ENCODE measurements at places on chromosomes 2 and 18.

- DNase-seq = no peak
Observed at GRCh38 chr2:25371253-25372241, 29.8 kb upstream of the DNMT3A start.

GRCh38 chr2:6196449-6196848 lies 504.3 kb downstream of the SOX11 start:
- DNase-seq = no peak

- no peak for DNase-seq
Observed at GRCh38 chr2:201918616-201919307, 112.4 kb downstream of the CDK15 start.

DNA sequence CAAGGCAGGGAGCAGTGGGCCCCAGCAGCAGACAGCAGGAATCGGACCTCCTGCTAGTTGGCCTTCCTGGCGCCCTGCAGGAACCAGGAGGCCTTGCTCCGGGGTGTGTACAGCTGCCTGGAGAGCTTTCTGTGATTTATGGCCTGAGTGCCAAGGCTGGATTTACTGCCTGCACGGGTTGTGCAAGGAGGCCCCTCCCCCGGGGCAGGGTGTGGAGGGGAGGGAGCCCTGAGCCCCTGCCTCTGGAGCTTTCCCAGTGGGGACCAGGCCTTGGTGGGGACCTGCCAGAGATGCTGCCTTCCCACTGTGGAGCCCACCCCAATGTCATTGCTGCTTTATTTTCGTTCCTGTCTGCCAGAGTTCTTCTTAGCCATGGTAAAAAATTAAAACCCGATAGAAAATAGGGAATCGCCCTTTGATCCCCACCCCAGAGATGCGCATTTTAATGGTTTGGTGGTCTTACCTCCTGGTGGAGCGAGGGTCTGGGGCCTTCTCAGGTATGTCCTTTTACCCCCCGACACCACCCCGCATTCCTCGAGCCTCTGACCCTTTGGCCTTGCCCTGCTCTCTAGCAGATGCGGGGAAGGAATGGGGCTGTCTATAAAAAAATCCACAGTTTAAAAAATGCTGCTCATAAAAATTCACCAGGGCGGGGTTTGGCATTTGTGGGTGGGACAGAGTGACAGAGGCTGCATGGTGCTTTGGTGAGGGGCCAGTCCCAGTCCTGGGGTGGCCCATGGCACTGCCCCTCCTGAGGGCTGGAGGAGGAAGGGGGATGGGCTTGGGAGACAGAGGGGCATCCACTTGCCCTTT lies 6.9 kb upstream of the RALB start:
- DNase-seq = no peak

DNA sequence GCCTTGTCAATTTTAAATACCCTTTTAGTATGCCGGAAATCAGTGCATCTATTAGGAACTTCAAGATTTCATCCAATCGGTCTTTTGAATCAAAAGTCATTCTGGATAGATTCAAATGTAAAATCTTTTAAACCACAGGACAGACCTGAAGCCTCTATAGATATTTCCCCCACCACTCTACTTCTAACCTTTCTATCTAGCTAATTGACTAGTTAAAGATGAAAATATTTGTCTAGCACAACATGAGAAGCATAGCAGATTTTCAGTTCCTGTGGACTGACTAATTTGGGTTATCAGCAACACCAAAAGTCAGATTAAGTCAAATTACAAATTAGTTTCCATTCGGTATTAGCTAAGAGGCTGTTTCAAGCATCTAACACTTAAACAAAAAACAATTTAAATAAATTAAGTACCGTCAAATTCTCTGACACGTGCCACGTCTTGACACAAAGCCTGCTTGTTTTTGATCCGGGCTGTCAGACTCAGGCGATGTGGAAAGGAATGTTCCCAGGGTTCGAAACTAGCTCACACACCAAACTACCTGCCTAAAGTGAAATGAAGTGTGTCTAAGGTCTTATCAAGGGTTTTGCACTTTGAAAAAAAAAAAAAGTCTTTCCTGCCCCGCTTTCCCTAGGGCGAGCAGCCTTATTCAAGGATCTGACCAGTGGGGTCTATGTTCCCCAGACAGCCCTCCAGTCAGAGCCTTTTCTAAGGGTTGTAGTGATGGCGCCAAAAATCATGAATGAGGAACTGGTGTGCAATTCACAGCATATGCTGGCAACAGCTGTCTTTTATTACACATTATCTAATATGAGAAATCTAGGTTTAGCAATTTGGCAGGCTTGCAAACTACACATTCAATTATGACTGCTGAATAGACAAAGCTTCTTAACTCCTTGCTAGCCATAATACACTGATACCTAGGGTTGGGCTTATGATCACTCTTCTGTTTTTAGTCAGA lies 4.7 kb downstream of the CYTIP start:
- no peak for DNase-seq

DNA sequence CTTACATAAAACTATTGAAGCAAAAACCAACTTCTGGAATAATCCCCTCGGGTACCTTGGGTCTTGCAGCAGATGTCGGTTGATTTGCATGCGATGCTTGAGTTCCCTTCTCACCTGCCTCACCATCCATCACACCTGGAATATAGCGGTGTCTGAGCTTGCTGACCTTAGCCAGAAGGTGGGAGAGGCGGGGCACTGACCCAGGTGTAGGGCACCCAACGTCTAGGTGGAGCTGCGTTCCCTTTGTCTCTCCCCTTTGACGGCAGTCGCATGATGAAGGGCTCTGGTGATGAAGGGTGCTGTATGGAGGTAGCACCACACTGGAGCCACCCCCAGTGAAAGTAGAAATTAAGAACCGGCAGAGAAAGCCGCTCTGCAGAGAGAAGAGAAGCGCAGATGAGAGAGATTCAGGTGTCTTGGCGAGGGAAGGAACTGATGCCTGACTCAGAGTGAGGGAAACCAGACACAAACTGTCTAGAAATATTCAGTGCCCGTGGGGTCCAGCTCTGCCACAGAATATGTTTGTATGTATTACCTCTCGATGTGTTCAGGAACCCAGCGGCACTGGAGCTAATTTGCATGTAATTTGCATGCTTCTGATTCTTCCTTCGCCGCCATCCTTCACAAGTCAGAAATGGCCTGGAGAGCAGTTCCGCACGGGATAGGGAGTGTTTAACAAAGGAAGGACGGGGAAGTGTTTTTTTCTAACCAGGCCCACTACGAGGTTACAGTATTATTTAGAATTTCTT lies 19.4 kb upstream of the MBP start:
- DNase-seq = no peak

DNA sequence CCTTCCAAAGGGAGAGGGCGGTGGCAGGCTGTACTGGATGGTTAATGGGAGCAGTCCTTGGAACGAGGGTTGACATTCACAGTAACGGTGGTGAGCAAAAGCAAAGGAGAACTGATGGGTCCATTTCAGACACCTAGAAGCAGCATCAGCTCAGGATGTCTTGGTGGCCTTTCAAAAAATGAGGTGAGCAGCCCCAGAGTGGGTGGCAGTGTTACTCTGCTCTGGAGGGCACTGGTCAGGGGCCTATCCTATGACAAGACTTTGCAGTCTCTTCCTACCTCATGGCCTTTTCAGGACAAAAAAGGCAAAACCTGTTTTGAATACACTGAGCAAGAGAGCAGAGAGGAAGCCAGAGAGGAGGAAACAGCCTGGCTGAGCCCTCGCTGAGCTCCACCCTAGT lies 23.5 kb downstream of the CAPN14 start:
- DNase-seq = no peak

DNA sequence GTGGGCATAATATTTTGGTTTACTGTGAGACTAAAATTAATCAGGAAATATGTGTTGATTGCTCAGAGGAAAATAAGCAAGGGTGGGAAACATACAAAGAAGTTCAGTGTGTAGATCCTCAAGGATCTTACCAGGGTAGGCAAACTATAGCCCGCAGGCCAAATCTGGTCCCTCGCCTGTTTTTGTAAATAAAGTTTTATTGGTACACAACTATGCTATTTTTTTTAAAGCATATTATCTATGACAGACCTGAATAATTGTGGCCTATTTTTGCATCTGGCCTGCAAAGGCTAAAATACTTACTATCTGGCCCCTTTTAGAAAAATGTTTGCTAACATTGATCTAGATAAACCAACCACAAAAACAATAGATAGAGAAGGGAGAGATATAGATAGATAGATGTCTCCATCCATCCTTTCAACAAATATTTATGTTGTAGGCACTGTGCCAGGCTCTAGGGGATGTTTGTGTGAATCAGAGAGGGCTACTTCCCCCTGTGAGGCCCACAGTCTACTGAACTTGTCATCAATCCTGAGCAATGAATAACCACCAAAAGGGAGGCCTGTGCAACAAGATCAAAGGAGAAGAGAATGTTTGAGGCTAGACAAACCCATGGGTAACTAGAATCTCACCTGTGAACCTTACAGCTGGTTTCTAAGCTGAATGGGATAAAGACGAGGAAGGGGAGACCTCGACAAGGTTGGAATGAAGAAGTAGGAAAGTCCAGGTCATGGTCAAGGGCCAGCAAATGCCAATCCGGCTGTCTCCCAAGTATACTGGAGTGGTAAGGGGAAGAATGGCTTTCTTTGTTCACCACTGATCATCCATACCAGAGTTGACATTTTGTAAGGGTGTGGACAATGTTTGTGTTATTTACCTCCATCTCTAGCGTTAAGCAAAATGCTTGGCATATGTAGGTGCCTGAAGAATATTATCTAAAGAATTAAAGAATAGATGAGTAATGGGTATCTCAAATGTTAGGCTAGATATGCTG lies 23.6 kb downstream of the ALPK2 start:
- DNase-seq = no peak

DNA sequence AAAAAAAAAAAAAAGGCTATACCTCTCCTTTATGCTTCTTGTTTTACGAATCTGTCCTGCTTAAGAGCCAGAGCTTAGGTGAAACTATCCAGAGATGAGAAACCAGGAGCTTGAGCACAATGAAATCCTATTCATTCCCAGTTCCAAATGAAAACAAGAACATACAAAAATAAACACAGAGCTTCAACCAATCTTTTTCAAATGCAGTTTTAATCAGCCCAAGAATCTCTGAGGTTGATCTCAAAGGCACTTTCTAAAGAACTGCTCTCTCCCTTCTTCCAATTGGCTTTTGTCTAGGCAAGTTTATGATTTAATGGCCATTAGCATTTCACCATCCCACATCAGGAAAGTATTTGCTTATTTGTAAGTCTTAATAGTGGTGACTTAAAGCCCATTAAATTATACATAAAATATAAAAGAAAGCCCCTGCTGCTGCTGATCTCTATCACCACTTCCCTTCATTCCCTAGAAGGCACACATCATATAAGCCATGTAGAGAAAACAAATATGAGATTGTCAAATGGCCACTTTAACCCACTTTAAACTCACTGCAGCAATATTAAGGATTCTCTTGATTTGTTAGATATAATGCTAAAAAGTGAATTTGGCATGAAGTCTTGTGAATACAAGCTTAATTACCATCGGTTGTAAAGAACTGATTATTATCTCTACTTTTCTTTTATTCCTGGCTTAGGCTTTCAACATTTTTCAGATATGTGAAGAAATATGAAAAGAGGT lies 29.3 kb upstream of the SCN9A start:
- no peak for DNase-seq

DNA sequence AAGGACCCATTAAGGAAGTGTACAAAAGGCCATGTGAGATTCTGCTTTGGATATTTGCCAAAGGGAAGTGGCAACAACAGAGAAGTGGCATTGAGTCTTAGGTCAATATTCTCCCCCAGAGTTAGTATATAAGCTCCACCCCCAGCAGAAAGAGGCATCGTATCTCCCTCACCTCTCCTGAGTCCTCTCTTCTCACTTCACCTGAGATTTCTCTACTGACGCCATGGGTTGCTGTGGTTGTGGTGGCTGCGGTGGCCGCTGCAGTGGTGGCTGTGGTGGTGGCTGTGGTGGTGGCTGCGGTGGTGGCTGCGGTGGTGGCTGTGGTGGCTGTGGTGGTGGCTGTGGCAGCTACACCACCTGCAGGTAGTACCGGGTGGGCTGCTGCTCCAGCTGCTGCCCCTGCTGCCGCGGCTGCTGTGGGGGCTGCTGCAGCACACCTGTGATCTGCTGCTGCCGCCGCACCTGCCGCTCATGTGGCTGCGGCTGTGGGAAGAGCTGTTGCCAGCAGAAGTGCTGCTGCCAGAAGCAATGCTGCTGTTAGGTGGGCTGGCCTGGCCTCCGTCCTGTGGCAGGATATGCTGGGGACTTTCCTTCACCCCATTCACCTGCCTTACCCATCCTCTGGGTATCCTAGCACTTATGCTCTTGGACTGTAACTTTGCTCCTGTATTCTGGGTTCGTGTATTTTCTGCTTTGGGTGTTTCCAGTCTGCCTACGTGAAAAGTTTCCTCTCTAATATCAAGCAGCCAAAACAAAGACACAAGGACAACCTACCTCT lies 5.9 kb downstream of the SCYGR3 start:
- DNase-seq = no peak

- DNase-seq = peak; percentile 31
Observed at GRCh38 chr2:152497481-152498052, 162.6 kb downstream of the FMNL2 start.

- no peak for DNase-seq
Observed at GRCh38 chr2:98374958-98375570, 28.8 kb downstream of the CNGA3 start.

GRCh38 chr2:11798701-11799435 lies 52.4 kb downstream of the LPIN1 start:
- DNase-seq = no peak

DNA sequence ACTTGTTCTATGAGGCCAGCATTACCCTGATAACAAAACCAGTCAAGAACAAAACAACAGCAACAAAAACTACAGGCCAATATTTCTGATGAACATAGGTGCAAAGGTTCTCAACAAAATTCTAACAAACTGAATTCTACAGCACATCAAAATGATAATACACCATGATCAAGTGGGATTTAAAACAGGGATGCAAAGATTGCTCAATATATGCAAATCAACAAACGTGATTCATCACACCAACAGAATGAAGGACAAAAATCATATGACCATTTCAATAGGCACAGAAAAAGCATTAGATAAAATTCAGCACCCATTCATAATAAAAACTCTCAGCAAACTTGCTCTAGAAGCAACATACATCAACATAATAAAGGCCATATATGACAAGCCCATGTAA lies 173.6 kb downstream of the CAMKMT start:
- DNase-seq = no peak

GRCh38 chr18:49161627-49162026 lies 210.9 kb upstream of the SMAD7 start:
- DNase-seq = peak; percentile 57
